ENCODE measurements at places on chromosomes 16 and 17. TPM values are rescaled to one million over a fixed set of nuclear protein-coding genes. Genes with fewer than 3 reads are reported as not detected.

- peaks cover 15% of the 10 kb centered on the region for H3K4me1 ChIP-seq
- no peak for DNase-seq
- H3K36me3 ChIP-seq = no peaks in the 10 kb centered on the region
- no peaks in the 10 kb centered on the region for H3K27me3 ChIP-seq
Observed at GRCh38 chr16:85042606-85043005, 15.0 kb downstream of the KIAA0513 start.

DNA sequence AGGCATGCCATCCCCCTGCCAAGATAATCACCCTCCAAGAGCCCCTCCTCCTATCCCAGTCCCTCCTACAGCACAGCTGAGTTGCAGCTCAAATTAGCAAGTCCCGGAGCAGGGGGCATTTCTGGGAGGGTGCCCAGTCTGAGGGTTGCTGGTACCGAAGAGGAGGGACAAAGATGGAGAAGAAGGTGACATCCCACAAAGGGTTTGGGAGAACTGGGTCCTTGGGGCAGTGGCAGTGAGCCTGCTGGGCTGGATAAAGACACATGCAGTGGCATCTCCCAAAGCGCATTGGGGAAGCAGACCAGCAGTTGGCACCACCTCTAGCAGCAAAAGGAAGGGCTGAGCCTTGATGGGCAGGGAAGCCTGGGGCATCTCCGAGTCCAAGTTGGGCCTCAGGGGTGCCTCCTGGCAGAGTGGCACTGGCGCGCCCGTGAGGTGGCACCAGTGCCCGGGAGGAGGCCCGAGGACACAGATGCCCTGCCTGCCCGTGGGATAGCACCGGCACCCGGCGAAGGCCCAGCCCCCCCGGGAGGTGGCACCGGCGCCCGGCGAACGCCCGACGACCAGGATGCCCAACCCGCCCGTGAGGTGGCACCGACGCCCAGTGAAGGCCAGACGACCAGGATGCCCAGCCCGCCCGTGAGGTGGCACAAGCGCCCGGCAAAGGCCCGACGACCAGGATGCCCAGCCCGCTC, 622 bp downstream of the TOM1L2 start:
- H3K27me3 ChIP-seq = no peaks in the 10 kb centered on the region
- peak overlapping the region; percentile 81 for H3K4me3 ChIP-seq
- DNase-seq = peak; percentile 74

DNA sequence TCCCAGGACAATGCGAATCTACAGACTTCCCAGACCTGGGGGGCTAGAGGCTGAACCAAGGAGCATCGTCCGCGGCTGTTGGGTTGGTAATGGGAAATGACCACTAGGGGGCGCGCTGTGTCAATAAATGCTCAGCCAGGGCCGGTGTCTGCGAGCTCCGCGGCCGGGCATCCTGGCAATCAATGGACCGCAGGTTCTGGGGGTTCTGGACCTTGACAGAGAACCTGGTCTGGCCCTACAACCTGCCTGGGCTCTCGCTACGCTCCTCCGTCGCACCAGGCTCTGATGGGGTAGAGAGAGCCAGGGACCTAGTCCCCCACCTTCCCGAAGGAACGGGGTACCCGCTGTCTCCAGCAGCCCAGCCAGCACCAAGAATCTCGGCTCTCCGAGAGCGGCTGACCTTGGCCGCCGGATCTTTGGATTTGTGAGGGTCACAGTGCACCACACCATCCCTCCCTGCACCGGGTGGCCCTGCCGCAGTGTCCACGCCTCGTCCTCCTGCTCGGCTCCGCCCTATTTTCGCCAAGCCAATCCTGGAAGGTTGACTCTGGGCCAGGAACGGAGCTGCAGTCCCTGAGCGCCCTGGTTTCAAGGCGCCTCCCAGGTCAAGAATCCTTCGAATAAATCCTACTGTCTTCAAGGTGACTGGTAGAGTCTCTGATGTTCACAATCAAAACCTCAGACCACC, 20.4 kb upstream of the BEAN1 start:
- no peaks in the 10 kb centered on the region for H3K36me3 ChIP-seq
- peak; percentile 90 for DNase-seq
- H3K4me1 ChIP-seq = peaks cover 7% of the 10 kb centered on the region
- H3K4me3 ChIP-seq = peak overlapping the region; percentile 53
- peaks cover 22% of the 10 kb centered on the region for H3K27me3 ChIP-seq

GRCh38 chr16:57993897-57994296, 6.6 kb downstream of the ZNF319 start:
- H3K4me1 ChIP-seq = peaks cover 6% of the 10 kb centered on the region
- peaks cover 28% of the 10 kb centered on the region for H3K36me3 ChIP-seq
- no peaks in the 10 kb centered on the region for H3K27me3 ChIP-seq

The CPHXL2 gene
- not detected for total RNA-seq

The CLEC3A gene
- total RNA-seq = not detected

DNA sequence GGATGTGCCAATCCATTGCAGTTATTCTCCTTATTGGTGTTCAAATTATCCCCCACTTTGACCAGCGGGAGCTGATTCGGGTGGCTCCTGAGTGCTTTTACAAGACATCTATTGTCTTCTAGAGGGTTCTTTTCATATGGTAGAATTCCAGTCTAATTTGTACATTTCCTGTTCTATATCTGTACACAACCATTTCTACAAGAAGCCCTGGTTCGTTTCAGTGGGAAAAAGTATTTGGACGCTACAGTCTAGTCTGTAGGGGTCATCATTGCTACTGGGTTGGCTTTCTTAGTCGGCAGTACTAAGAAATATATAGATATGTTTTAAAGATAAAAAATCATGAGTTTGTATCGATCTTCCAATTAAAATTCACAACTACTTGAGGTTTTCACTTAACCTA, 262.6 kb downstream of the MAP2K6 start:
- no peaks in the 10 kb centered on the region for H3K27me3 ChIP-seq
- H3K4me1 ChIP-seq = no peaks in the 10 kb centered on the region
- H3K36me3 ChIP-seq = no peaks in the 10 kb centered on the region
- no peak overlapping the region for H3K4me3 ChIP-seq
- no peak overlapping the region for H3K27ac ChIP-seq
- DNase-seq = no peak

DNA sequence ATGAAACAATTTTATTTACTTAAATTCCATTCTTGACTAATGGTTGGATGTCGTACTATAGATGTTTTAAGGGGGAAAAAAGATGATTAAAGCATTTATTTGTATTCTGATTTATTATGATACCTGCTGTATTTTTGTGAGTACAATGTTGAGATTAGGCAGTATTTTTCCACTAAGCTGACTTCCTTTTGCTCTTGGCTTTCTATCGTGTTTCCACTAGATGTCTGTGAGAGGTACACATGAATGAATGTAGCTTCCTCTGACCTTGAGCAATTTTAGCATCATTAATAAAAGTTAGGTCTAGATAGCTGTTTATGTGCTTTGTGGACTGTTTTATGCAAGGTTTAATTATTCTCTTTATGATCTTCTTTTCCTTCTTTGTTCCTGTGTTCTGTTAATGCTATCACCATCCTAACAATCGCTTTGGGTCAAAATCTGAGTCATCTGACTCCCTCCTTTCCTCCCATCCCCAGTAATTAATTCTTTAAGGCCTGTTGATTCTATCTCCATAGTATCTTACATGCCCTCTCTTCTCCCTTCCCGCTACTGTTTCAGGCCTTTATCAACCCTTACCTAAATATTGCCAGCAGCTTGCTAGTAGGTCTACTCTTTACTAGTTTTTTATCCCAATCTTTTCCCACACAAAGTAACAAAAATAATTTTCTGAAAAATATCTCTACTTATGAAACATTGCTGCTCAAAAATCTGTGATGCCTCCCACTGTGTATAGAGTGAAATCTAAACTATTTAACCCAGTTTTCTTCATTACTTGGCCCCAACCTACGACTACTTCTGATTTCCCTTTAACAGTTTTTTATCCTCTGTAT, 76.0 kb downstream of the VMP1 start:
- peaks cover 64% of the 10 kb centered on the region for H3K4me1 ChIP-seq
- DNase-seq = no peak
- no peaks in the 10 kb centered on the region for H3K27me3 ChIP-seq
- H3K4me3 ChIP-seq = no peak overlapping the region

- H3K4me1 ChIP-seq = no peaks in the 10 kb centered on the region
- H3K27ac ChIP-seq = no peak overlapping the region
- H3K36me3 ChIP-seq = no peaks in the 10 kb centered on the region
- no peak overlapping the region for H3K4me3 ChIP-seq
- DNase-seq = no peak
- no peaks in the 10 kb centered on the region for H3K27me3 ChIP-seq
Observed at GRCh38 chr17:65892912-65893377, 299.0 kb downstream of the CEP112 start.

The CIITA gene
- total RNA-seq = 9.7 TPM

DNA sequence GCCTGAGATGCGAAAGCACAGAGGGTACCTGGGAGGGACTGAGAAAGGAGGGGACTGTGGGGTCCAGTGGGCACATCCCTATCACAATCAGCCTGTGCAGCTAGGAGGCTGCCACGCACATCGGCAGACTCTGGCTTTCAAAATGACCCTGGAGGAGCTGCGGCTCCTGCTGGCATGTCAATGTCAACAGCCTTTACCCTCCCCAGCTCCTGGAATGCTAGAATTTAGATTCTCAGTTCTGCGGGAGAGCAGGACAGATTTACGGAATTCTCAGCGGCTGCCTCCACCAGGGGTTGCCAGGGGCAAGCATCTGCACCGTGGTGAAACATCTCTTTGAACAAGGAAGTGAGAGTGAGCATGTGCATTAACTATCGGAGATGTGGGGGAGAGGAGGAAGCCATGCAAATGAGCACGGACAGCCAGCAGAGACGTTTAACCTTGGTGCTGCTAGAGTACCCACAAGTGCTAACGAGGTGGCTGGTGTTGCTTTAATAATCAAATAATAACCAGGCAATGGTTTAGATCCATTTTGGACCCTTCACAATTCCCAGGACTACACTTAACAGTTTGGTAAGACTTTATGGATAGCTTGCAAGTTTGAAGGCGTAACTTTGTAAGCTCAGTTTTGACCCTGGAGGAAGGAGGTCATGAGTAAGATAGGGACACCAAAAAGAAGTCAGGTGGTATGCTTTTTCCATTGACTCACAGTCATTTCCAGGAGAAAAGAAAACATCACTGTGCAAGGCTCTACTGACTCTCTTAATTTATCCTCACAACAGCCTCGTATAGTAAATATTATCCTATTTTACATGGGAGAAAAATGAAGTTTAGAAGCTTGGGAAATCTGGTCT, 54.1 kb downstream of the XYLT1 start:
- H3K27ac ChIP-seq = peak overlapping the region; percentile 76
- no peak for DNase-seq
- H3K36me3 ChIP-seq = no peaks in the 10 kb centered on the region
- H3K4me3 ChIP-seq = peak overlapping the region; percentile 3

- H3K27ac ChIP-seq = no peak overlapping the region
- no peaks in the 10 kb centered on the region for H3K27me3 ChIP-seq
- H3K4me1 ChIP-seq = no peaks in the 10 kb centered on the region
Observed at GRCh38 chr17:62882284-62882683, 74.2 kb upstream of the MARCHF10 start.

GRCh38 chr16:57628008-57628781, at the start of gene ADGRG1:
ADGRG1 (plus strand) TSS chr16:57628630; CDS start chr16:57650288, 21,658 bp downstream.
- H3K27ac ChIP-seq = no peak within 1 kb of the TSS
- peak within 1 kb of the TSS; percentile 24 for H3K4me3 ChIP-seq
- peaks cover 22% of the 10 kb centered on the region for H3K27me3 ChIP-seq
- H3K36me3 ChIP-seq = no peaks in the 10 kb centered on the region

GRCh38 chr17:28702752-28703150, 8.9 kb downstream of the PROCA1 start:
- H3K4me1 ChIP-seq = no peaks in the 10 kb centered on the region
- no peak overlapping the region for H3K27ac ChIP-seq
- peaks cover 53% of the 10 kb centered on the region for H3K36me3 ChIP-seq
- no peak for DNase-seq
- H3K27me3 ChIP-seq = no peaks in the 10 kb centered on the region
- H3K4me3 ChIP-seq = no peak overlapping the region

The TBC1D3K gene
- not detected for total RNA-seq

DNA sequence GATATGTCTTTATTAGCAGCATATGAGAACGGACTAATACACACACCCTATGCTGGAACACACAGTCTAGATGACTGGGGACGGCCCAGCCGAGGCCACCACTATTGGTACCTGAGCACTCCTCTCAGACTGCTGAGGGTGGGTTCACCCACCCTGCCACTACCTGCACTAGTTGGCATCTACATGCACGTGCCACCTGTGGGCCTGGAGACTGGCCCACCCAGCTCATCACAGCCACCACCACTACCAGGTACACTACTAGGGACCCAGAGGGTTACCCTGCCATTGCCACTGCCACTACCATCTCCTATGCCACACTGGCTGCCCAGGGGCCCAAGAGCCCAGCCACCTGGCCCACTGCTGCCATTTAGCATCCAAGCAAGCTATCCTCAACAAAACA, 32.5 kb downstream of the MEAK7 start:
- H3K27ac ChIP-seq = no peak overlapping the region
- no peaks in the 10 kb centered on the region for H3K4me1 ChIP-seq
- no peak for DNase-seq

- H3K4me3 ChIP-seq = no peak overlapping the region
- H3K36me3 ChIP-seq = peaks cover 20% of the 10 kb centered on the region
- no peaks in the 10 kb centered on the region for H3K27me3 ChIP-seq
- no peak for DNase-seq
Observed at GRCh38 chr17:2420176-2420575, 19.3 kb upstream of the MNT start.

The ACE gene
- total RNA-seq = 3.8 TPM

The SBK1 gene
- total RNA-seq = 0.14 TPM

DNA sequence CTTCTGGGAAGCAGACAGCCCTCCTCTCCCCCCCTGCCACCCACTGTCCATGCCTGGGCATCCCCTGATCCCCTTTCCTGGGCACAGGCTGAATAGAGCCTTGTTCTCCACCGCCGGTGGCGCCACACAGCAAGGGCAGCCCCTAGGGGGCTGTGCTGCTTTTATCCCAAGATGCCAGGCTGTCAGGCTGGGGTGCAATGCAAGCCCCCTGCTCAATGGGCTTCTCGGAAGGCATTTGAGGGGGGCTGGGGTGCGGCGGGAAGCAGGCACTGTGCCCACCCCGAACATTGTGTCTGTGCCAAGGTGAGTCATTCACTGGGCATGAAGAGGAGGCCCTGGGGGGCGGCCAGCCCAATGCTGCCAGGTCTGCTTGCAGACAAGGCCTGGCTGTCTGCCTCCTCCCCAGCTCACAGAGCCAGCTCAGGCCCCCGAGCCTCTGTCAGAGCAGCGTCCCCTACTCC, 1.5 kb upstream of the GFAP start:
- no peaks in the 10 kb centered on the region for H3K27me3 ChIP-seq
- DNase-seq = peak; percentile 89
- H3K4me3 ChIP-seq = no peak overlapping the region
- peaks cover 24% of the 10 kb centered on the region for H3K4me1 ChIP-seq

The SYT17 gene
- total RNA-seq = 0.68 TPM

GRCh38 chr17:76079956-76080767, 1.2 kb downstream of the ZACN start:
- peaks cover 53% of the 10 kb centered on the region for H3K27me3 ChIP-seq
- peaks cover 39% of the 10 kb centered on the region for H3K4me1 ChIP-seq
- no peak for DNase-seq

GRCh38 chr17:56656701-56657327, 63.3 kb downstream of the NOG start:
- no peaks in the 10 kb centered on the region for H3K4me1 ChIP-seq
- H3K27ac ChIP-seq = no peak overlapping the region
- DNase-seq = no peak
- no peaks in the 10 kb centered on the region for H3K27me3 ChIP-seq
- no peak overlapping the region for H3K4me3 ChIP-seq
- no peaks in the 10 kb centered on the region for H3K36me3 ChIP-seq

GRCh38 chr17:78890498-78890897, 12.5 kb downstream of the CEP295NL start:
- no peaks in the 10 kb centered on the region for H3K4me1 ChIP-seq
- H3K27me3 ChIP-seq = no peaks in the 10 kb centered on the region
- peak overlapping the region; percentile 58 for H3K27ac ChIP-seq
- H3K36me3 ChIP-seq = no peaks in the 10 kb centered on the region

GRCh38 chr17:37255432-37255831, 120.4 kb upstream of the C17orf78 start:
- no peaks in the 10 kb centered on the region for H3K36me3 ChIP-seq
- H3K4me3 ChIP-seq = no peak overlapping the region
- H3K4me1 ChIP-seq = no peaks in the 10 kb centered on the region
- no peaks in the 10 kb centered on the region for H3K27me3 ChIP-seq
- no peak overlapping the region for H3K27ac ChIP-seq
